ENCODE measurements at places on chromosomes 5 and 9.

GRCh38 chr5:169923988-169924387, 56.3 kb downstream of the INSYN2B start:
- no peak for DNase-seq

DNA sequence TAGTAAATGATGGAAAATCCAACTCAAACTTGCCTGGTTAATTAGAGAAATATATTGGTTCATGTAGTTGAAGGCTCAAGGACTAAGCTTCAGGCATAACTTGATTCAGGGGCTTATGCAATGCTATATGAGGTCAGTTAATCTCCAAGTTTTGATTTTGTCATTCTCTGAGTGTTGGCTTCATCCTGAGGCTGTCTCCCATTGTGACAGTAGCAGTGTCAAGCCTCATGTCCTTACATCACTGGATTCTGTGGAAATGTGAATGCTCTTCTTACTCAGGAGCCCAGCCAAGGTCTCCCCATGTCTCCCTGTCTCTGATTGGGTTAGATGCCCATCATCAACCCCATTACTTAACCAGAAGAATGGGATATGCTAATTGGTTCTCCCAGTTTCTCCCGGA, 44.4 kb upstream of the SNX2 start:
- DNase-seq, result no peak

GRCh38 chr9:122176916-122177315, 17.2 kb downstream of the MORN5 start:
- DNase-seq, result no peak

DNA sequence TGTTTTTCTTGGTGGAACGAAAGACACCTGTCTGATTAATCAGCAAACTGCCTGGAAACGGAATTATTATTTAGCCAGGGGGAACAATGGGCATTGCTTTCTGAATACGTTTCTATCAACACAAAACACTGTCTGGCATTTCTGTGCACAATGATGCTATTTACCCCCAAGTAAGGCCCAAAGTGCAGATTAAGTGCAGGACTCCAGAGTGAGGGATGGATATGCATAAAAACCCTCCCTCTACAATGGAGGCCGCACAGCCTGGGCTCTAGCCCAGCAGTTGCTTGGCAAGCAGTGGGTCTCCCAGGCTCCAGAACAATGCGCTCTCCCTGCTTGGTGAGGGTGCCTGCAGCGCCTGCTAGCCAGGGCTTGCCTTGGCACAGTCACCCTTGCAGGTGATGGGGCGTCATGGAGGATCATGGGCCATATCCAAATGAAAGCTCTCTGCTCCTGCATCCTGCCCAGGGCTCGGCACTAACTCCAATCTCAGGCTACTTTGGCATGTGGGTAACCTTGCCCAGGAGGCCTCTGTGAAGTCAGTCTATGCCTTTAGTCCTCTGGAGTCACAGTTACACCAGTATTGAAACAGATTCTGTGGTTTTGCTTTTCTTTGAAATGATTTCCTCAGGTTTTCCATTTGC, 11.5 kb upstream of the SPATA24 start:
- DNase-seq, result no peak

- no peak for DNase-seq
Measured at GRCh38 chr5:62343428-62343827, 37.4 kb downstream of the KIF2A start.

GRCh38 chr9:12954441-12954840, 179.6 kb downstream of the LURAP1L start:
- DNase-seq, result no peak

DNA sequence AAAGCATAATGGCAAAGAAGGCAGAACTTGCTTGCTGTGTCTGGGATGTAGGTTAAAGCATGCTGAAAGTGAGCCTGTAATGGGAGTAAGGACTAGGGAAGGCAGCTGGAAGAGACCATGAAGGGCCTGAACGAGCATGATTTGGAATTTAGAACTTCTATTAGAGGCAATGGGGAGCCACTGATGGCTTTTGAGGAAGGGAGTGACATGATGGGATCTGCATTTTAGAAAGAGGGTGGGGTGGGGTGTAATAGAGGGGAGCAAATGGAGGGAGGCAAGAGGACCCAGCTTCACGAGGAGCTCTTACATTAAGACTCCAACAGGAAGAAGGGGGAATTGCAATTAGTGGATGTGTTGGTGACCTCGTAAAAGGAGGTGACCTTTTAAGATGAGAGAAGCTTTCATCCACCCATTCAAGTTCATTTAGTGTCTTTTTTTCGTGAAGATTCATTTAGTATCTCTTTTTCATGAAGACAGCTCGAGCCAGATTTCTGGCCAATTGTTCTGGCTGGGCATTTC, 13.6 kb upstream of the GABRP start:
- no peak for DNase-seq

DNA sequence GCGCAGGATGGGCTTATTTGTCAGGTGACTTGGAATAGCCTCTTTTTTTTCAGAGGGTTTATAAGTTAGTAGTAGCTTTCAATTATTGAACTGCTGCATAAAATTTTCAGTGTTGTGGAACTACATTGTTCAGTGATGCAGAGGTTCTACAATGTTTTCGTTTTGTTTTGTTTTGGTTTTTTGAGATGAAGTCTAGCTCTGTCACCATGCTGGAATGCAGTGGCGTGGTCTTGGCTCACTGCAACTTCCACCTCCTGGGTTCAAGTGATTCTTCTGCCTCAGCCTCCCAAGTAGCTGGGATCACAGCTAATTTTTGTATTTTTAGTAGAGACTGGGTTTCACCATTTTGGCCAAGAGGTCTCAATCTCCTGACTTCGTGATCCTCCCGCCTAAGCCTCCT, 22.0 kb downstream of the NUP188 start:
- DNase-seq, result no peak

DNA sequence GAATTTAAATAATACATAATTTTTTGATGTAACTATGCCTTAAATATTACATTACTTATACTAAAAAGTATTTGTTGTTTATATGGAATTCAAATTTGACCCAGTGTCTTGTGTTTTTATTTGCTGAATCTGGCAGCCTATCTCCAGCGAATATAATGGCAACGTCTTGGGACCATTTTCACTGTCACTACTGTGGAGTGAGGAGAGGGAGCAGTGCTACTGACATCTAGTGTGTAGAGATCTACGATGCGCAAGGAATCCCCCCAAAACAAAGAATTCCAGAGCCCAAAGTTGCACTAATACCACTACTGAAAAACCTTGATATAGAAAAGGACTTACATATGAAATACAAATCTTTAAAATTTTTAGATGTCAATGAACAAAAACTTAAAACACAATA, 314.4 kb downstream of the DRD1 start:
- DNase-seq, result no peak

- DNase-seq, result no peak
Measured at GRCh38 chr9:26882154-26882553, 10.4 kb downstream of the CAAP1 start.

DNA sequence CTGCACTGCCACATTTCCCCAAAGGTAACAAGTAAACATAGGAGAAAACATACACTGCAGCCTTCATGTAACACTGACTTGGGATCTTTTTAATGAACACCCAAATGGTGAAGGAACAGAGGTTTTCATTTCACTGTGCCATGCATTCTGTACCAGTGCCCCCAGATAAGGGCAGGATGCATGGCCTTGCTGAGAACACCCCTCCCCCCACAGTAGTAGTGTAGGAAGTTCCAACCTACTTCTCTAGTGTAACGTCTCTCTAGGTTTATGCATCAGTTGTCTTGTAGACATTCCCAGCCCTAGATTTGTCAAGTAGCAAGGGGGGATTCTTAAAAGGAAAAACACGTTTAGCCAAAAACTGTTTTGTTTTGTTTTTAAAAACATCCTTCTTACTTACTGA, 29.9 kb downstream of the MAP3K1 start:
- DNase-seq, result no peak

GRCh38 chr5:155982354-155982753, 344.6 kb upstream of the SGCD start:
- DNase-seq, result no peak

DNA sequence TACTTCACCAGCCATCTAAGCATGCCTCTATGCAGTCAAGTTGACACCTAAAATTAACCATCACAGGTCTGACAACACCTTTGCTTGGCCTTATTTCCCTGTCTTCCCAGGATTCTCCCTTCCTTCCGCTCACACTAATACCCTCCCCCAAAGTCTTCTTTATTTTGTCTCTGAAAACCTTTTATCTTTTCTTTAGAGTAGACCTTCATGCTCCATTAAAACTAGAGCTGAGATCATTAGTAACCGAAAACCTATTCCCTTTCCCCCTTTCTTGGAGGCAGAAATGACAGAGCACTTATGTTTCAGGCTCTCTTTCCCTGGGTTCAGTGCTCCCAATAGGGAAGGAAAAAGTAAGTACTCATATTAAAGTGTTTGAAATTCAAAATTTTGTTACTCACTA, 423.8 kb downstream of the YTHDC2 start:
- no peak for DNase-seq

GRCh38 chr5:165143741-165144140, 1638.3 kb downstream of the MAT2B start:
- DNase-seq, result no peak

- no peak for DNase-seq
Measured at GRCh38 chr5:112253478-112254250, 165.4 kb downstream of the EPB41L4A start.

Measured in NCI-H2029 treated with DMSO at 0.1 percent for 48 hours (cell line).